ENCODE measurements at places on chromosomes 2 and 18. TPM values are rescaled to one million over a fixed set of nuclear protein-coding genes. Genes with fewer than 3 reads are reported as not detected.

GRCh38 chr2:95381212-95382191, 21.0 kb upstream of the FAHD2A start:
- peaks cover 15% of the 10 kb centered on the region for H3K4me1 ChIP-seq
- H3K27me3 ChIP-seq: no peaks in the 10 kb centered on the region

GRCh38 chr18:58178511-58178910, 134.5 kb downstream of the NEDD4L start:
- H3K4me1 ChIP-seq: peaks cover 12% of the 10 kb centered on the region
- H3K4me3 ChIP-seq: no peak overlapping the region
- DNase-seq: no peak
- no peak overlapping the region for H3K27ac ChIP-seq
- no peaks in the 10 kb centered on the region for H3K36me3 ChIP-seq
- H3K27me3 ChIP-seq: no peaks in the 10 kb centered on the region

GRCh38 chr18:68461481-68462018, 253.4 kb downstream of the TMX3 start:
- H3K36me3 ChIP-seq: no peaks in the 10 kb centered on the region
- no peak for DNase-seq
- H3K27me3 ChIP-seq: no peaks in the 10 kb centered on the region
- peaks cover 11% of the 10 kb centered on the region for H3K4me1 ChIP-seq
- H3K4me3 ChIP-seq: no peak overlapping the region
- no peak overlapping the region for H3K27ac ChIP-seq

Gene RNF152
- total RNA-seq: 1.7 TPM

DNA sequence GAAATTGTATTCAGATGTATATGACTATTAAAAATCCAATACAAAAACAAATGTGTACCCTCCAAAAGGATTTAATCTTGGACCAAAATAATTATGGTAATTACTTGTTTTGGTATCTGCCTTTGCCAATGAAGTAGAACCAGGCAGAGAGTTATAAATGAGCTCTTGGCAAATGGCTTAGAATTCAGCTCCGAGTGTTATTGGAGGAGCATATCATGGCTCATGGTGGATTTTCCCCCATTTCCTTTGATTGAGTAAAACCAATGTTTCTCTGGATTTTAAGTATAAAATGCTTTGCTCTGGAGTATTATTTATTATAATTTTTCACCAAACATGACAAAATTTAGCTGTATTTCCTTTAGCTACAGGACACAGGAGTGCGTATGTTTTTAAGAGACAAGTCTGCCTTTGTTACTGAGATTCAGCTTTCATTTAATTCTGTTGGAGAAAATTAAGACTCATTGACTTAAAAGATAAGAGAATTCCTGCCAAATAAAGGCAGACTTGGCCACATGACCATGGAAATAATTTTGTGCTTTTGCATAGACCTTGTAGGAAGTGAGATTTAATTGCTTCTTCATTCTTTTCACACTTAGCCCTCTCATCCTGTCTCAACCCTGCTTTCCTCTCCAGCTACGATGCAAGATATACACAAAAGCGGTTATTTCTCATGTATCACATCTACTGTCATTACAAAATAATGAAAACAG, 281.0 kb upstream of the SOX11 start:
- no peak overlapping the region for H3K4me3 ChIP-seq
- no peaks in the 10 kb centered on the region for H3K27me3 ChIP-seq
- no peak overlapping the region for H3K27ac ChIP-seq
- DNase-seq: no peak
